Foreskin keratinocyte (primary cell): ENCODE measurements at places on chromosomes 12 and 14. TPM values are rescaled to one million over a fixed set of nuclear protein-coding genes. Genes with fewer than 3 reads are reported as not detected.

- no peak for DNase-seq
Measured at GRCh38 chr12:38327356-38327755, 10.8 kb downstream of the ALG10B start.

- DNase-seq, result no peak
Measured at GRCh38 chr12:62730649-62731048, 204.3 kb downstream of the PPM1H start.

- DNase-seq, result no peak
Measured at GRCh38 chr14:77314539-77315457, 5.9 kb downstream of the POMT2 start.

- DNase-seq, result no peak
Measured at GRCh38 chr12:2479851-2480535, 314.8 kb upstream of the FKBP4 start.

The FAM181A gene
- not detected in 2 replicates for total RNA-seq

DNA sequence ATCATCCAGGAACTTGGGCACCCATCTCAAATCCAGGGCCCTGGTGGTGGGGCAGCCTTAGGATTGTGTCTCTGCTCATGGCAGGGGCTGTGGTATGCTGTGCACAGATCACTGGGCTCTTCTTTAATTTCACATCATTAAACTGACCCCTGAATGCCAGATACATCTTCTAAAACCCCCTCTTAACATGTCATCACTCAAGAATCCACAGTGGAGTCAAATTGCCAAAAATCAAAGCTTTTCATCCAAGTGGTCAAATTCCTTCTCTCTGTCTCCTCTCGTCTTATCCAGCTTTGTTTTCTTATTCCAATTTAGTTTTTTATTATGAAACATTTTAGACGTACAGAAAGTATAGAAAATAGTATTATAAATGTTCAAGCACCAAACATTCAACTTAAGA lies 97.5 kb downstream of the ADCK1 start:
- no peak for DNase-seq

DNA sequence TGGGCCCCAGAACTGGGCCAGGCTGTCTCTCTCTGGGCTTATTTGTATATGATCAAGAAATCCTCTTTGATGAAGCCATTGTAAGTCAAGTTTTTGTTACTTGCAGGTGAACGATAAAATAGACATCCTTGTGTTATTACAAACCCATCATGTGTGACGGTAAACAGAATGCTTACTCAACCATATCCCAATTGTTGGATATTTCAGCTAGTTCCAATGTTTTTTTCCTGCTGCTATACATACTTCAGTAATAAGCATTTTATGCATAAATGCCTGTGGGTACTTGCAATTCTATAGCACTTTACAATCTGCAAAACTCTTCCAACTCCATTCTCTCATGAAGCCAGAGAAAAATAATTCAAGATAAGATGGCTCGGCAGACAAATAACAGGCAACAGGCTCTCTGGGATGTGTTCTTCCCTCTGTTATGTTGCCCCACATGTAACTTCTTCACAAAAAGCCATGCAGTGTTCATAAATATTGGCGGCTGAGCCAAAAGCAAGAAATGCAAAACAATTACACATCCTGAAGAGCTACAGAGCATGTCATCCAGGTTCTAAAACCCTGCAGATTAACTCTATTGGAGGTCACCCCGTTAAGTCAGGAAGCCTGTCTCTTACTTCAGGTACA lies 69.5 kb downstream of the CLMN start:
- no peak for DNase-seq

The MIP gene
- not detected in 2 replicates for total RNA-seq

DNA sequence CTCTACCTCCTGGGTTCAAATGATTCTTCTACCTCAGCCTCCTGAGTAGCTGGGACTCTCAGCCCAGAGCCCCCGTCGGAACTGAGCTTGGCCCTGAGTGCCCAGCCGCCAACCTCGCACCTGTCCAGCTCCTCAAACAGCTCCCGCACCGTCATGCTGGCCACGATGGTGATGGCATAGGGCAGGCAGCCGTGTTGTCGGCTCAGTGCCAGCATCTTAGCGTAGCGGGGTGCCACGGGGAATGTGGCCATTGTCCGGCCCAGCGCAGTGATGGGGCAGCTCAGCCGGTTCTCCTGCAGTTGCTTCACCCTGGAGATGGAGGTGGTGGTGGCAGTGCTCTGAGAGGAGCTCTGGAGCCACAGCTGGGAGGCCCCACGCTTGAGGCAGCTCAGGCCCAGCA lies 32.4 kb downstream of the DHX37 start:
- DNase-seq, result no peak

- DNase-seq, result no peak
Measured at GRCh38 chr12:126591533-126591932, 1526.3 kb downstream of the AACS start.

The PTCSC3 gene
- total RNA-seq, result not detected in 2 replicates

DNA sequence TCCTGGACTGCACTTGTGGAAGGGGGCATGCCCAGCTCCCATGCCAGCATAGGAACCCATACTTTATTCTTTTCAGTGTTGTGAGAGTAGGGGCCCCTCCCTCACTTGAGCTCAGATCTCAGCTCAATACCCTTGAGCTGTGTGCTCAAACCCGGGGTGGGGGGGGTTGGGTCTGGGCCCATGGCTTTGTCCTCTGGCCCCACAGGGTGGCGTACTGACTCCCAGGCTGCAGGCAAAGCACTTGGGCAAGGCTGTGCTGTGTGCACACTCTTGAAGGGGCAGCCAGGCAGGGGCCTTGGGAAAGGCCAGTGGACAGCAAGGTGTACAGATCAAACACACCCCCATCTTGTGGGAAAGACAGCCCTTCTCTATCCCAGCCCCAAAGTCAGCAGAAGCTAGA lies 81.8 kb downstream of the WIF1 start:
- DNase-seq, result no peak

- no peak for DNase-seq
Measured at GRCh38 chr12:116881325-116881876, at the start of gene HRK. TSS of gene HRK (minus strand) at chr12:116881441. CDS start at chr12:116881307, 134 bp downstream.

The NAV3 gene
- 28.5 and 41.8 TPM in 2 replicates for total RNA-seq

GRCh38 chr12:94308612-94309011 lies 151.1 kb downstream of the CEP83 start:
- no peak for DNase-seq

DNA sequence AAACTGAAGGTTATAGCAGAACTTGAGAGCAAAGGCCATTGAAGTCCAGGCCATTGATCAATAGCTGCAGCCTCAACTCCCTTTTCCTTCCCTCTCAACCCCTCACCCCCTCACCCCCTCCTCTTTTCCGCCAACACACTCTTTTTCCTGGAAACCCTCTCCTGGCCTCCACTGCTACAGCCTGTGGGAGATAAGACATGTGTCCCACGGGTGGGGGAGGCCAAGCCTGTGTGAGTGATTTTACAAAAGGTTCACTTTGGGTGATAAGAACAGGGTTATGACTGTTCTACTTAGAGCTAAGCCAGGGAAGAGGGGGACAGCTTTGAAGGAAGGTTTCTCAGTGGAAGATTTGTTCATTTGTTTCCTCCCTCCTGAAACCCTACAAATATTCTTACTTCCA lies 9.2 kb upstream of the FGF23 start:
- DNase-seq, result no peak

The TMEM119 gene
- total RNA-seq, result not detected in 2 replicates

DNA sequence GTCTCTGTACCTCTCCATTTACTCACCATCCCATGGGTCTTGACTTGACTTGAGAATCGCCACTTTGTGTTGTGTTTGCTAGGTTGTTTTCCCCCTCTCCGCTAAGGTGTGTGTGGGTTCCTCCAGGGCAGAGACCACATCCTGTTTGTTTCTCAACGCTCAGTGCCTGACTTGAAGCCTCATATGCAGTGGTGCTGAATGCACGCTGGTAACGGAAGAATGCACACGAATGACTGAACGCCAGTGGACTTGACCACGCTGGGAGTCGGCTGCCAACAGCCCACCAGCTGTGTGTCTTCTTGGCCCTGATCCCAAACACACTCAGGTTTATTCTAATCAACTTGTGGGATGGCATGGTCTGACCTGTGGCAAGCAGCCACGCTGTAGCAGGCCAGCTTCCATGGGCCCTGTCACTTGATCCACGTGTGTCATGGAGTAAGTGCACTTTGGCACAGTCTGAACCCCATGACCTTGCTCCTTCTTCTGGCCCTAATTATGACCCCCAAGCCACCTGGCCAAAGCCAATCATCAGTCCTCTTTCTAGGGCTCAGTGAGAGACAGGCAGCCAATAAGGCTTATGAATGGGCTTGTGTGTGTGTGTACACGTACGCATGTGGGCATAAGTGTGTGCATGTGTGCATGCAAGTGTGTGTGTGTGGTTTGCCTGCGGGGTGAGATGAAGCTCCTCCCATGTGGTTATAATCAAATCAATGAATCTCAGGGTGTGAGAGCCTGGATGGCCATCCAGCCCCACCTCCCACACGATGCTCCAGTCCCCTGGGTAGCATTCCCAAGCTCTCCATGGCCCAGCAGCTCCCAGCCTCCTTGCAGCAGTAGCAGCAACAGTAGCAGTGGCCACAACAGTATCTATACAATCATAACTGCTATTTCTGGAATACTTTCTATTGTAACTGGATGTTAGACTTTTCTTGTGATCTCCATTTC lies 6.4 kb upstream of the TC2N start:
- DNase-seq, result peak; percentile 8

- no peak for DNase-seq
Measured at GRCh38 chr14:92567173-92567725, 53.7 kb downstream of the RIN3 start.

The KRT6C gene
- total RNA-seq, result 4.5 and 7.6 TPM in 2 replicates

The GPR84 gene
- total RNA-seq, result 0.07 and 0.10 TPM in 2 replicates

DNA sequence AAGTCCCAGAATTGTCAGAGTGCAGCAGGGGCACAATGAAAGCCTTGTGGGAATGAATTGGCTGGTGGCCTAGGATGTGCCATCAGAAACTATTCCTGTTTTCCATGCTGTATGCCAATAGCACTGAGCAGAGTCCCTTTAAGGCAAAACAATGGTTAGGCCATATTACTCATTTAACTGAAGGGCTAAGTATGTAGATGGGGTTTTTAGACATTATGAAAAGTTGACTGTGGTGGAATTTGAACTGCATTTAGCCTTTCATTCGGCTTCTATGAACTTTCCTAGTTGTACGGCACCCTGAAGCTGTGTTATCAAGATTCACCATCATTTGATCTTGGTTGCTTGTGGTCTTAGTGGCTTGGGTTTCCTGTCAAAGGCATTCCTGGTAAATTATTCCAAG lies 24.8 kb downstream of the IL26 start:
- no peak for DNase-seq

DNA sequence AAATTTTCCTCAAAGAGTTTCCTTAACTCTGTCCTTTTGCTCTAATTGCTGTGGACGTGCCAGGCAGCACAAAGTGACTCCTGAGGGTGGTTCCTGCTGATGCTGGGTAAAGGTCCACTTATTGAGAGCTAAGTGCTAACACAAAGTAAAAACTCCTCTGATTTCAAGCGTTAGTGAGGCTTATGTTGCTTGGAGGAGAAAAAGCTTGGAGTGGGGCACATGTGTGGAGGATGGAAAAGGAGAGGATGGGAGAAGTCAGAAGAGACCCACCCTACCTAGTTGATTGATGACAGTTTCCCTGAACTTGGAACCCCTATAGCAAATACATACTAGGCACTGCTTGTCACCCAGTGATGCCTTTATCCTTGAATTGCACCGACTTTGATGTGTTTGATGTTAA lies 10.1 kb upstream of the SLC11A2 start:
- DNase-seq, result no peak

GRCh38 chr14:42469637-42470426 lies 863.2 kb downstream of the LRFN5 start:
- DNase-seq, result peak; percentile 44

DNA sequence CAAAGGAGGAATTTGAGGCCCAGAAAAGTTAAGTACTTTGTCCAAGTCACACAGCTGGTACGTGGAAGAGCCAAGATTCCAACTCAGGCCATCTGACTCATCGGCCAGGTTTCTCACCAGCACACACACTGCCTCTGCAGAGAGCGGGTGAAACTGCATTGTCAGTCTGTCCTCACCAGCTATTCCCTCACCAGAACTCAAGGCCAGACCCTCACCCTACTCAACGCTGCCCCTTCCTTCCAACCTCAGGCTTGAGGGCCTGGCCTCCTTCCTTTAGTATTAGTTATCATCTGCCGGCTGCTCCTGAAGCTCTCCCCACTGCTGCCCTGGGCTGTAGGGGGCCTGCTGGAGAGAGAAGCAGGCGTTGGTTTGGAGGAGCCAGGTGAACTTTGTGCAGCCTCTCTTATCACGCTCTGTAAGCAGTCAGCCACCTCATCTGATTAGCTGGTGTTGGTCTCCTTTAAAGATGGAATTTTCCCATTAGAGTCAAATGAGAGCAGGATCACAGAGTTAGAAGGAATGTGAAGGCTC lies 16.6 kb upstream of the PLEK2 start:
- peak; percentile 40 for DNase-seq

DNA sequence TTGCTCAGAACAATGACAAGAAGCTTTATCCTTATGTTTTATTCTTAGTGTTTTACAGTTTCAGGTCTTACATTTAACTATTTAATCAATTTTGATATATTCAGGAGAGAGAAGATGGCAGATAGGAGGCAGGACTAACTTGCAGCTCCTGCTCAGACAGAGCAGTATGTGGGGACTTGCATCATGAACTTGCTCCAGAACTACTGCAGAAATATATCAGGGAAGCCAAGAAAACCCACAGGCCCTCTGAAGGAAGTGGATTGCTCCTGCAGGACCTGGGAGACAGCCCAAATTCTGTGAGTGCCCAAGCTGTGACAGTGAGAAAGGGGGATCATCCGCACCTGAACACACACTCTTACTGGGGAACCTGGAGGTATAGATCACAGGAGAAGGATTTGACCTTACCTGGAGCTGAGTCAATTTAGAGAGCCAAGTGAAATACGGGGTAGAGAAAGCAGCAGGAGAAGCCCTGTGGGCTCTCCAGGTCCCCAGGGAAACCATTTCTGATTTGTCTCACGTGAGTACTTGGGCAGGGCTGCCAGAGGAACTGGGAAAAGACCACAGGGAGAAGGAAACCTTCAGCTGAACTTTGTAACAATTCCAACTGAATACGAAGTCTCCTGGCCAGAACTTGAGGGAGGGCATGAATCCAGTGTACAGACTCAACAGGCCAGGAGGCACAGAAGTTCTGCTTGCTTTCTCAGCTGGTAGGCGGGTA lies 28.9 kb upstream of the TSPAN8 start:
- no peak for DNase-seq

DNA sequence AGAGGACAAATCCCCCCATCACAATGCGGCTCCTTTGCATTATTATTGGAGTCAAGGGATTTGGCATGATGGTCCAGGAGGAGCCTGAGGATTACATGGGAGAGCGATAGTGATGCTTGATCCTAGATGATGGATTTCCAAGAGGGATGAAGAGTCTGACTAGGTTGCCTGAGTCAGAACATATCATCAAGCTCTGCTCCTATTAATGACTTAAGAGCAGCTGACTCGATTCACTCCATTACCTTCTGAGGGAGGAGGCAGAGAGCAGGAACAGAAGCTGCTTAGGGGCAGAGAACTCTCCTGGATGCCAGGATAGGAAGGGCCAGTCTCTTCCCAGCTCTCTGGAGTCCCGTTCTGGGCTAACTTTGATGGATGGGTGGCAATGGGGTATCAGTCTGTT lies 54.0 kb upstream of the CISTR start:
- DNase-seq, result peak; percentile 11

GRCh38 chr12:121095544-121096198 lies 37.0 kb upstream of the P2RX7 start:
- DNase-seq, result no peak
